Hypothalamus (tissue), 51 donors: ENCODE measurements at places on chromosomes 3 and 15.

GRCh38 chr3:168620854-168621253 lies 525.1 kb upstream of the GOLIM4 start:
- DNase-seq: peak; percentile 3

- DNase-seq: no peak
Measured at GRCh38 chr3:192188218-192188835, 539.0 kb downstream of the FGF12 start.

DNA sequence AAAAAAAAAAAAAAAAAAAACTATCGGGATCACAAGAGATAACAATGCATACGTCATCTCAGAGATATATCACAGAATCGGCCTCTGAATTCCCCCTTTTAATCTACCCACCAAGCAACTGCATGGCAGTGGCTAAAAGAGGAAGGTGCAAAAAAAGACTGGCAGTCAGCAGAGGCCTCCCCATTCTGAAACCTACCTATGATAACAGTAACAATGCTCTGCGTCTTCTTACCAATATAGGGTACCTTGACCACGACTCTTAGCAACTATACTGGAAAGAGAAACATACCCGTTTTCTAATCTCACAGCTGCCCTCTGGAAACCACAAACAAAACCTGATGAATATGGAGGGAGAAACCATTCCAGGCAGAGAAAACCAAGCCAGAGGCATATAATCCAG lies 106.9 kb downstream of the ULK4 start:
- DNase-seq: no peak

DNA sequence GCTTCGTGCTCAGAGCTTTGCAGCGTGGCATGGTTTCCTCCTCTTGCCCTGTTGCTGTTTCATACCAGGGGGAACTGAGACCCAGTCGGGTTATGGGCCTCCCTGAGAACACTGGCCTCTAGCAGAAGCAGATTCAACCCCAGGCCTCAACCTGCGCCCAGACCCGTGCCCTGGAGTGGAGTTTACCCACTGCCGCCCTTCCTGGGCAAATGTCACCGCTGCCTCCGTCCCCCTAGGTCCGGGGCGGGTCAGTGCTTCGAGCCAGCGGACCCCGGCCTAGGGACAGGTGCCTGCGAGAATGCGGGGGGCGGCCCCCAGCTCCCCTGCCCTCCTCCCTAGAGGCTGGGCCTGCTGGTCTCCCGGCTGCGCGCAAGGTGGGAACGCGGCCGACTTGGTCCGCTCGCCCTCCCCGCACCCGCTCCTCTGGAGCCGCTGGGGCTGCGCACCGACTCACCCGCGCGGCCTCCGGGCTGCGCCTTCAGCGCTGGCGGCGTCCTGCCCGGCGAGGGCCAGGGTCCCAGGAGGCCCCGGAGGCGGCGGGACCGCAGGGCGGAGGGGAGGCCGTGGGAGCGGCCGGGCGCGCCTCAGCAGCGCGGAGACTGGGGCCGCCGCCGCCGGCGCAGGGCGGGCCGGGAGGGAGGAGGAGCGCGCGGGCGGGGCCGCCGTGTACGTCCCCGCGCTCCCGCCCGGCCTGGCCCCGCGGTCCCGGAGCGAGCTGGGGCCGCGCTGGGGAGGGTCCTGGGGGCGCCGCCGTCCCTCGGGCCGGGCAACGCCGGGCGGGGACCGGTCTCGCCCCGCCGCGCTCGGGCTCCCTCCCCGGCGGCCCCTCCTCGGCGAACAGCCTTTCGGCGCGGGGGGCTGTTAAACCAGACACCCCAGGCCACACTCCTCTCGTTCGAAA lies at the start of gene PIGZ:
PIGZ (minus strand) TSS at position 601 of the 901 bp plus-strand sequence. CDS start 16,802 bp downstream, outside the sequence.
- DNase-seq: peak; percentile 32

DNA sequence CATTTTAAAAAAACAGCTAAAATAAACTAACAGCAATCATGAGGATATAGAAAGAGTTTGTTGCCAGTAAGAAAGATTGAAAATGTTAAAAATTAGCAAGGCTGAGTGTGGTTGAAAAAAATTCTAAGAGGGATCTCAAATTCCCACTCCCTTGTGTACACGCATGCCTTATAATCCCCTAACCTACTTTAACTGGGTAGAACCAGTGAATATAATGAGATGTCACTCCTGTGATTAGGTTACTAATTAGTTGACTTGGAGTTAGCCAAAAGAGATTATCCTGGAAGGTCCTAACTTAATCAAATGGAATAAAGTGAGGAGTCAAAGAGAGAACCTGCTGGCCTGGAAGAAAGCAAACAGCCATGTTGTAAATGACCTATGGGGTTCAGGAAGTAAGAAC lies 286.0 kb upstream of the TGFBR2 start:
- DNase-seq: no peak

GRCh38 chr3:182925330-182925943 lies 54.9 kb downstream of the DCUN1D1 start:
- no peak for DNase-seq

- no peak for DNase-seq
Measured at GRCh38 chr3:142952272-142953193, 10.9 kb downstream of the PAQR9 start.

DNA sequence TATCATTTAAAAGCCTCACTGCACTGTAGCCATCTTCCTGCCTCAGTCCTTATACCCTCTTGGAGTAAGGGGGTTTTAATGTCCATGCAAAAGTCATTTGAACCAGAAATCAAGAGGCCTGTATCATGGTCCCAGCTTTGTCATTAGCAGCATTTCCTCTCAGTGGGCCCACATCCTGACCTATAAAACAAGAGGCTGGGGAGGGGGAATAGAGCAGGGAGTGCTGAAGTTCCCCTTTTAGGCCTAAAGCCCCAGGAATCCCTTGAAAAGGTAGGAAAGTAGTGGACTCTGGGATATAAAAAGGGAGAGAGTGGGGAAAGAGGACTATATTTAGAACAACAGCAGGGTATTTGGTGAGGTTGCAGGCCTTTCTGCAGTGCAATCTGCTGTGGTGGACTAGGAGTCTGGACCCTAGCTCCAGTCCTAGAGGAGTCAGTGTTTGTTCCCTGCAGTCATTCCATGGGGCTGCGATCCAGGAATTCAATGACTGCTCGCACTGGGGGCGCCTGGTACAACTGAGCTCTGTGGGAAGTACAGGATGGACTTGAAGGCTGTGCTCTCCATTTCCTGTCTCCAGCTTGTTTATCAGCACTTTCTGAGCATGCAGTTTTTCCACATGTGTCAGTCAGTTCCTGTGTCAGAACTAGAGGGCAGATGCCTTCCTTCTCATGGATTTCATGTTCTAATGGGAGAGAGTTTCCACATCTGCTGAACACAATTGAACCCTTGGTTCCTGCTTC lies 46.8 kb downstream of the PDHB start:
- no peak for DNase-seq

DNA sequence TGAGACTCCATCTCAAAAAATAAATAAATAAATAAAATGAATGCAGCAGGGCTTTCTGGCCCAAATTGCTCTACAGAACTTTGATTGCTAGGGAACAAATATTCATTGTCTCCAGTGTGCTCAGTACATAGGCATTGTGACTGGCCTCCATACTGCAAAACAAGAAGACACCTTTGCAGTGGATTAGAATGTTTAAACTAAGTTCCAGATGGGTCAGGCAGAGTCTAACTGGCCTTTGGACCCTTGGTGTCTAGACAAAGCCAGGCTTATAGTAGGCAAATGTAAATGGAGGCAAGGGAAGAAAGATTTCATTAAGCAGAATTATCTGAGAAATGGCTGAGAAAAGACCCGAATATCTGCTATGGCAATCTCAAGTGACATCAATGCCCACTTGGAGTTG lies 335.2 kb upstream of the C2CD4B start:
- no peak for DNase-seq

GRCh38 chr3:62101488-62101887 lies 271.9 kb downstream of the FEZF2 start:
- no peak for DNase-seq

DNA sequence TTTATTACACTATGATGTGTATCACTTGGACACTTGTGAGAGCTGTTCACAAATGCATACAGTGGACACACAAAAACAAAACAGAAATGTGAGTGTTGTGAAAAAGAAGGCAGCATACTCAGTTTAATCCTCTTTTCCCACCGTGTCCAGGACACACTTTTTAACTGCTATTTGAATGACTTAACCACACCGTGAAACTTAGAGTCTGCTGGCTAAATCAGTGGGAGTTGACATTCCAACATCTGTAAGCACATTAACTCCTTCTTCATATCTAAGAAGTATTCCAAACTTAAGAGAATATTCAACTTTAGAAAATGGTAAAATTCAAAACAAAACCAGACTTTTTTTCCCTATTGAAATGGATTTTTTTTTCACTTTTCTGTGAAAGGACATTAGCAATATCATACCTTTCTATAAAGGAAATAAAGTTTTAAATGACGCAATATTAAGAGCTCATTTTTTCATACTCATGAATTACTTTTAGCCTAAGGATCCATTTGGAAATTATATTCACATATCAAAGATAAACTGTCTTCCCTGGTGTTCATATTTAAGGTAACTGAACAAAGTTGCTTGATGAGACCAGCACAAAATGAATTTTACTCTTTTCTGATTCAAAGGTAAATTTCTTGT lies 316.6 kb downstream of the RBMS3 start:
- DNase-seq: no peak

- no peak for DNase-seq
Measured at GRCh38 chr3:178880274-178880673, 191.3 kb downstream of the ZMAT3 start.

DNA sequence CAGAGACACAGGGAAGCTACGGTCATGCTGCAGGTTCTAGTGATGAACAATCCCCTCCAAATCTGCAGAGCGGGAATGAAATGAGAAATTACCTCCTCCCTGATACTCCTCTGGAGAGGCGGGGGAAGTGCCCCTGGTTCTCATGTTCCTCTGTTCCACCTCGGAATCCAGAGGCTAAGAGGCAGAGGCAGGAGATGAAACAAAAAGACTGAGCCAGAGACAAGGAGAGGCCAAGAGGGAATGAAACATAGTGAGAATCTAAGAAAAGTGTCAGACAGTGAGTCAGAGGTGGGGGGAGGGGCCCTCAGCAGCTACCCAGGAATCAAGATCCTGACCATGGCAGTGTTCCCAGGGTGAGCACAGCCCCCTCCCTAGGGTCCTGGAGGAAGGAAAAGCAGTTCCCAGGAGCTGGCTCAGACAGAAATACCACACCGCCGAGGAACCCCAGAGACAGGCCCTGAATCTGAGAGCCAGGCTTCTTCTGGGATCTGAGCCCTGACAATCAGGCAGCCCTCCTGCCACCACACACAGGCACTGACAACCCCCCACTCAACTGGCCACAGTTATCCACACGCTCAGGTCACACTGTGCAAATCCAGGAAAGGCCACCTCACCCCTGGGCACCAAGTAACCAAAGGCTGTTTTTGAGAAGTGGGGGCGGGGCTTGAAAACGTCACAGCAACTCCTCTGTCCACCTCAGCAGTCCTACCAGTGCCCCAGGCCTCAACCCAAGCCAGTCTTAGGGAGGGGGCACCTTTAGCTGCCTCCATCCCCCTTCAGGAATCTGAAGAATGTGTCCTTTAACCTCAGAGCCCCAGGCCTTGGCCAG lies 2.4 kb downstream of the CSRNP1 start:
- DNase-seq: peak; percentile 46

GRCh38 chr3:50226888-50227389 lies 9.1 kb upstream of the GNAI2 start:
- peak; percentile 57 for DNase-seq

DNA sequence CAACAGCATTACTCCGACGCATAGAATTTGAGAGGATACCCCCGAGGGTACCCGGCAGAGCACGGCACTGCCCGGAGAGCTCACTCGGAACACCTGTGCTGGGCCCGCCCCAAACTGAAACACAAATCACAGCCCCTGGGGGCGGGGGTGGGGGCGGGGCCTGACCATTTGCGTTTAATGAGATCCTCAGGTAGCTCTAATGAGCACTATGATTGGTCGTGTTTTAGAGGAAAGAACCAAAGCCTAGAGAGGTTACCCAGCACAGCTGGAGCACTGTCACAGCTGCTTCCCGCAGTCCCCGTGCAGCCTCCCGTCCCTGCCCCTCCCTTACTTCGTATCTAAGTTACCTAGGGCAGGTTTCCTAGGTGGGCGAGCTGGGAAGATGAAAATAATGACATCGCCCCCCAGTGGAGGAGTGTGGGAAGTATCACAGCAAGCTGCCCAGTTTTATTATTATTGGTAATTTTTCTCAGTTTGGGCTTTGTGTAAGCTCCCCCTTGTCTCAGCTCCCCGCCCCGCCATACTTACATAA lies 187.1 kb downstream of the PDE8A start:
- no peak for DNase-seq

- no peak for DNase-seq
Measured at GRCh38 chr3:166190360-166190759, 353.1 kb upstream of the BCHE start.

DNA sequence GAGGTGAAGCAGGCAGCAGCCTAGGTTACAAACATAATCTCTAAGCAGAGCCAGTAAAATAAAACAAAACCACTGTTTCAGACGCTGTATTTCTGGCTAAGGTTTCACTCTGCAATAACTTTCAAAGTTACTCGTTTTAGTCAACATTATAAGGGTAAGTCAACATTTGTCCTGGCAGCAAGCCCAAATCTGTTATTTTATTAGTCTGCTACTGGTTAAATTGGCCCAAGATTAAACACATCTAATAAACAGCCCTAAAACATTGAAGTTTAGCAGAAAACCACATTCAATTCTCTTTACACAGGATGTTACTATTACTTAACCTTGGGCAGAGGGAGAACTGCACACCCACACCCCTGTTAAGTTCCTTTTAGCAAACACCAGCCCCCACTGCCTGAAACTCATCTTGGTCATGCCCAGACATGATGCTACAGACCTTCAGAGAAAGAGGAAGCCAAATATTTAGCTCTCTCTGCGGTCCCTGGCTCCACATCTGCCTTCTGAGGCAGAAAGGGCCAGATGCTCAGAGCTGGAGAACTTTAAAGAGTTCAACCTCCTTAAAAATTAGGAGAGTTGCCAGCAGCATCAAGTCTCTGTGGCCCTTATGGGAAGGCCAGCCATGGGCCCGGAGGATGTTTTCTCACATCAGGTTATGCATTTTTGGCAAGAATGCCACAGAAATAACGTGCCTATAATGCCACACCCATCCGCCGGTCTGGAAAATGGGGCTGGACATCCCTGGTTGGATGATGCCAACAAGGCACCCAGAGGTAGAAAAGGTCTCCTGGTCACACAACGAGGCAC lies 17.9 kb downstream of the ARHGEF3 start:
- DNase-seq: peak; percentile 27

- DNase-seq: peak; percentile 9
Measured at GRCh38 chr15:57031605-57032004, 113.2 kb downstream of the TCF12 start.

- DNase-seq: no peak
Measured at GRCh38 chr3:113283306-113283705, 71.9 kb downstream of the BOC start.

DNA sequence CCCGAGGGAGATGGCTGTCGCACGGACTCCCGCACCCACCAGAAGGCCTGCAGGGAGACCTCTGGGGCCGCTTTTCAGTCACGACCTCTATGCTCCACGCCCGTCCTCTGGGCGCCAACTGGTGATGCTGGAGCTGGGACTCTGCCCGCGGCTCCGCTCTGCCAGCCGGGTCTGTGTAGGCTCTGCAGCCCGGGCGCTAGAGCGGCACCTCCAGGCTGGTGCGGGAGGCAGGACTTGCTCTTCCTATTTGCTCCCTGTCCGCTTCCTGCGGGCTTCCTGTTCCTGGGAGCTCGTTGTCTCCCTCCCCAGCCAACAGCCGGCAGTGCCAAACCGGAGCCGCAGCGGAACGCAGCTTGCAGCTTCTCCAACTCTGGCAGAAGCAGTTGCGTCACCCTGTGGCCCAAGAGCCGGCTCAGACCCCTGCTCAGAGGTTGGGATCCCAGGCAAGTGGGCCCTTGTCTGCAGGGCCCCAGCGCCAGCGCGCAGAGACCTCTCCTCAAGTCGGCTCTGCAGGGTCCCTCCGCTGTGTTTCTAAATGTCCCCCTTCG lies 285.9 kb downstream of the XXYLT1 start:
- no peak for DNase-seq

GRCh38 chr3:151548195-151548594 lies 87.3 kb upstream of the IGSF10 start:
- no peak for DNase-seq
